ENCODE measurements at places on chromosomes 3 and 15.

GRCh38 chr3:38650248-38650951, 913 bp upstream of the SCN5A start:
- DNase-seq: no peak

DNA sequence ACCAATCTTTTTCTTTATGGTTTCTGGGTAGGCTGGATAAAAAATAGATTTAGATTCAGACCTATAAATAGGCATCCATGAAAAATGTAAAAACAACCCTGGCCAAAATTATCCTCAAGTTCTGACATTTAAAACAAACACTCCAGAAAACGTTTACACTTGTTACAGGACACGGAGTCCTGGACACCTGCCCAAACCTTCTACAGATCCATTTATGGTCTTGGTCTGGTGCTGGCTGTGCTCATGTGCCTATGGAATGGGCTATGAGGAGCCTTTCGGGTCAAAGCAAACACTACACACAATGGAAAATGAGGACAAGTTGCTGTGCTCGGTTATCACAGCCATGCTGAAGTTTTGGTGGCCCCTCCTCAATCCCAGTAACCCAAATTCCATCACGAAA, 108.1 kb downstream of the PDZRN3 start:
- DNase-seq: no peak

- peak; percentile 25 for DNase-seq
Measured at GRCh38 chr15:42151736-42152135, 4.7 kb downstream of the PLA2G4F start.

- peak; percentile 47 for DNase-seq
Measured at GRCh38 chr3:186815435-186815834, 9.2 kb upstream of the RFC4 start.

DNA sequence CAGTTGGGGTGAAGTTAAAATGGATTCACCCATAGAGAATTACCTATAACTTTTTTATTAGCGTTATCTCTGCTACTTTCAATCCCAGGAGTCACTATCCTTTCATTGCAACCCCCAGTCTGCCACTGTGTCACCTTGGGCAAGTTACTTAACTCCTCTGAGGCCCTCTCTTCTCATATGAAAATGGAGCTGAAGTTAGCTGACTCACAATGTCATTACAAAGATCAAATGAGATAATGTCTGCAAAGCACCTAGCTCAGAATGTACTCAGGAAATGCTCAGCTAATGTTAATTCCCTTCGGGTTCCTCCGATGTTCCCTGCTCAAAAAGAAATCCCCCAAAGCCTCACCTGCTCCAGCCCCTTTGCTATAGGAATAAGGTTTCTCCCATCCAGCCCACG, 50.0 kb downstream of the TRIM42 start:
- DNase-seq: no peak

DNA sequence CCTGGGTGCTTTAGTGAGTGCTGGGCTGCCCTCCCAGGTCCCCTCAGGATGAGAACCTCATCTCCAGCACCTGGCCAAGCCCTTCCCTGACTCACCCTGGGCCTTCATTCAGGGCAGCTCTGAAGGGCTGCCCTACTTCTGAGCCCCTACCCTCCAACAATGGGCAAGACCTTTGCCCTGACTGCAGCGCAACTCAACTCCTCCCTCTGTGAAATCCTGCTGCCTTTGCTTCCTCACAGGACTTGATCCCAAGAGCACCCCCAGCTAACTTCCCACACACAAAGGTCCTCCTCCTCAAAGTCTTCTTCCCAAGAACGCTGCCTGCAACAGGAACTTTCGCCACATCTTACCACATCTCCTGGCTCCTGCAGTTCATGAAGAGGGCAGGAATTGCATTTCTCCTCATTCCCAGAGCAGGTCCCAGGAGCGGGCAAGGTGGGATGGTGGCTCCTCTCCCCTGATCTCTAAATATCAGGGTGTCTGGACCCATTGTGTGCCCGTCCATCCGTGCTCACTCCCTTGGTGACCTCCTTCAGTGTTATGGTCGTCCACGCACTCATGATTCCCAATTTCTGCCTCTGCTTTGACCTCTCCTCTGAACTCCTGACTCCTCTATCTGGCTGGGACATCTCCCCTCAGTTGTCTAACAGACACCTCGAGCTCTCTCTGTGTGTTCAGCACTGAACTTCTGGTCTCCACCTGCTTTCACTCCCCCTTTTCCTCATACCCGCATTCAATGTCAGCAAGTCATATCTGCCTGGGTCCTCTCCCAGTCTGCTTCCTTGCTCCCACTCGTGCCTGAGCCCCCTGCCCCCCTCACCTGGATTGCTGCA, 4.5 kb upstream of the SSUH2 start:
- DNase-seq: no peak

DNA sequence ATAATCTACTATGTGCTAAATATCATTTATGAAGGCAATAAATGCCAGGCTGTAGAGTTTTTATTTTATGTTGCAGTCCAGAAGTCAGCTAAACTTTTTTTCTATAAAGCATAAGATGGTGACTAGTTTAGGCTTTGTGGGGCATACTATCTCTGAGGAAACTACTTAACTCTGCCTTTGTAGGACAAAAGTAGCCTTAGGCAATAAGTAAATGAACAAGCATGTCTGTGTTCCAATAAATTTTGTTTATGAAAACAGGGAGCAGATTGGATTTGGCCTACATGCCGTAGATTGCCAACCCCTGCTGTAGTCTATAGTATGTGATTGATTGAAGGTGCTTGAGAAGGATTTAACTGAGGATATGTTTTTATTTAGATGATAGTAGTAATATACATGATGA, 502.5 kb upstream of the NAALADL2 start:
- DNase-seq: no peak

DNA sequence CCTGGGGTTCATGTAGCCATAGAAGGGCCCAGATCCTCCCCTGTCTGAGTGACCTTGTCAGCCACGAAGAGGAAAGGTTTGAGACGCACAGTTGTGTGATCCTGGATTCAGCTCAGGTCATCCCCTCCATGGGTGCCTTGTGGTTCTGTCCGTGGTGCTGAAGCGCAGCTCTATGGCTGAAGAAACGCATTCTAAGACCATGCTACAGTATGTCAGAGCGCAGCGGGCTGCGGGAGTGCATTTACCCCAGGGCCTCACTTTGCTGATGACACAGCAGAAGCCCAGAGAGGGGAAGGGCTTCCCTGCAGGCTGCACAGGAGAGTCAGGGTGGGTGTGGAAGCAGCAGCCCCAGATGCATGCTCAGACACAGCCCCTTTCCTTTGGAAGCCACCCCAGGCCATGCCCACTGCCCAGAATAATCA, 68.8 kb upstream of the IQSEC1 start:
- peak; percentile 54 for DNase-seq

GRCh38 chr15:25737218-25737643, 125.9 kb downstream of the ATP10A start:
- DNase-seq: no peak

DNA sequence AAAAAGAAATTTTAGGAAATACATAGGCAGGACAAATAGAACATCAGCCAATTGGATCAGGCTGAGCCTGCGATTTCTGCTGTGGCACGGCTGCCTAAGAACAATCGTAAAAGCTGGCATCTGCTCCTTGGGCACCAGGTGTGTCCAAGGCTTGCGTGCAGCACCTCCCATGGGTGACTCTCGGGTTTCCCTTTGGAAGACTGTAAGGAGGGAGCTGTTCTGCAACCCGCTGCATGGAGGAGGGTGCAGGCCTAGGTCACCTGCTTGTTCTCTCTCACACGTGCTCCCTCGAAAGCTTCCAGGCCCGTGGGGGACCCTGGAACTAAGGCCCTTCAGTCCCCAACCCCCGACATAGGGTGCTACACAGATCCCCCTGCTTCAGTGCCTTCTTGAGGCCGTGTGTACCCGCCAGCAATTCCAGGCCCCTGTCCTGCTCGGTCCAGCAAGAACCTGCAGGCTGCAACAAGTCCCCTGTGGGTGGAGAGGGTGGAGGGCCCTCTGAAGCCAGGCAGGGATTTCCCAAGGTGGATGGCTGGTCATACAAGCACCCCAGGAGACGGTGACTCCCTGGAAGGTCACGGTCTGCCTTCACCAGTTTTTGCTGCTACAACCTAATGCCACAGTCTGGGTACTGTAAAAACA, 3.4 kb downstream of the GP9 start:
- no peak for DNase-seq

DNA sequence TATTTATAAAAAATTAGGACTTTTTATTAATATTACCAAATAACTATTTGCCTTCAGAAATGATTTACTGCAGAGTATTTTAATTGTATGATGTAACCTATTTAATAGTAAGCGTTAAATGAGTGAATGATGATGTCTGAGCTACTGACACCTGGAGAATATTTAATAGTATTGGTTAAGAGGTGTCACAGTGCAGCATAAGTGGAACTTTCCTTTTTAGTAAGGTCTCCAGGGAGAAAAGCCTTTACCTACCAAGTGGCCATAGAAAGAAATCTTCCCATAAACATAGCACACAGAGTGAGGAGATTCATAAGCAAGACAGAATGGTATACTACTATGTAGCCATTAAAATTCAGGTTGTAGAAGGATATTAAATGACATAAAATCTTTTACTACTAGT, 441.7 kb downstream of the TBL1XR1 start:
- DNase-seq: no peak

DNA sequence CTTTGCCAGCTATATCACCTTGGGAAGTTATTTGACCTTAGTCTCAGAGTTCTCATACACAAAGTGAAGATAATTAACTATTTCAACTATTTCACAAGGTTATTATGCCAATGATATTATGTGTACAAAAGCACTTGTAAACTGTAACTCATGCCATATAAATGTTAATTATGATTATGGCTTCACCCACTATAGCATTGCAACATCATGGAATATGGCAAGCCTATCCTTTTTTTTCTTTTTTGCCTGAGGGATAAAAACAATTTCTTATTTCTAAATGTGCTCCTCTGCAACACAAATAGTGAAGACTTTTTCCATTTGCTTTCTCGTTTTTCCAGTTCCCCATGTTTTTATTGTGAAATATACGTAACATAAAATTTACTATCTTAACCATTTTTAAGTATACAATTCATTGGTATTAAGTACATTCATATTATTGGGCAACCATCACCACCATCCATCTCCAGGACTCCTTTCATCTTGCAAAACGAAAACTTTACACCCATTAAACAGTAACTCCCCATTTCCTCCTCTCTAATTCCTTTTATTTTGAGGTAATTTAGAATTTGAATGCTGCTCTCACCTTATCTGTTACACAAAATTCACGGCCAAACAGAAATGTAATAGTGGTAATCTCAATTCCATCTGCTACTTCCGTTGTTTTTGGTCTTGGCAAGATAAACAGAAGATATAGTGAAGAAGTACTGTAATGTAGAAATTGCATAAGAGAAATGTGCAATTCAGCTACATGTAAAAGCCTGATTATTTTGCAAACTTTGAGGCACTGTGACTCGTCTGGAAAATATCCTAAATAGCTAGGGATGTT, 46.3 kb downstream of the NANOGP8 start:
- DNase-seq: peak; percentile 3

GRCh38 chr3:12752809-12753208, 6.2 kb downstream of the TMEM40 start:
- DNase-seq: no peak

- DNase-seq: no peak
Measured at GRCh38 chr15:97383516-97383915, 577.0 kb upstream of the ARRDC4 start.

DNA sequence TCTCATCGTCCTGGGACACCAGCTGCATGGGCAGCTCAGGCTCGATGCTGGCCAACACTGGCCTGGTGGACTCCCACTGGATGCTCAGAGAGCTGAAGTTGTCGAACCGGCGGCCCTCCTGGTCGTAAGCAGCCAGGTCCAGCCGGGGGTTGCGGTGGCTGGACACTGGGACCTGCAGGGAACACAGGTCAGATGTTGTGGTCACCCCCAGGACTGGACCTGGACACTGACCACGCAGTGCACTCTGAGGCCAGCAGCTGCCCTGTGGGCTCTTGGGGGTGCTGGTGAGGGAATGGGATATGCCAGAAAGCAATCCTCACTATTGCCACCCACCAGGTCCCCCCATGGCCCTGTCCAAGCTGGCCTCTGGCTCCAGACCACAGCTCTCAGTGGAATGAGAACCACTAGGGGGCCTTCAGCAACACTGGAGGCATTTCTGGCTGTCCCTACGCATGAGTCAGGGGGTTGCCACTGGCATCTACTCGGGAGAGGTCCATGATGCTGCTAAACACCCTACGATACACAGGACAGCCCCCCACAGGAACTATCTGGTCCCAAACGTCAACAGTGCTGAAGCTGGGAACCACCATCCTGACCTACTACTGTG, 66.1 kb downstream of the NUP210 start:
- DNase-seq: peak; percentile 18

DNA sequence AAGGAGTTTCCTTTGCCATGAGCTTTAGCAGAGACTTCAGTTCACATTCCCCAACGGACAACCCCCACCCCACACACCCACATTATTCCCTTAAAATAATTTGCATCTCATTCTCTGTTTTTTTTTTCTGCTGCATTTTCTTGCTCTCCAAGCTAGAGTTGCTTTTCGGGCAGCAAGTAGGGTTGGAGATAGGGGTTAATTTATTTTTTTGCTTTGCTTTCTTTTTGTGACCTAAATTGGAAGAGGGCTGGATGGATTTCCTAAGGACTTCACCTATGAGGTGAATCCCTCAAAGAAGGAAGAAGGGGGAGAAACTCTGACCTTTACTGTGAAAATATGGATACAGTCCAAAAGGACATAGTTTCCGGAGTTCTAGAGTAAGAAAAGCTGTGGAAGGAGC, 6.6 kb downstream of the SOX2 start:
- DNase-seq: no peak

- no peak for DNase-seq
Measured at GRCh38 chr3:65786890-65787289, 251.8 kb downstream of the MAGI1 start.

GRCh38 chr3:197292648-197293047, 5.8 kb downstream of the DLG1 start:
- no peak for DNase-seq

DNA sequence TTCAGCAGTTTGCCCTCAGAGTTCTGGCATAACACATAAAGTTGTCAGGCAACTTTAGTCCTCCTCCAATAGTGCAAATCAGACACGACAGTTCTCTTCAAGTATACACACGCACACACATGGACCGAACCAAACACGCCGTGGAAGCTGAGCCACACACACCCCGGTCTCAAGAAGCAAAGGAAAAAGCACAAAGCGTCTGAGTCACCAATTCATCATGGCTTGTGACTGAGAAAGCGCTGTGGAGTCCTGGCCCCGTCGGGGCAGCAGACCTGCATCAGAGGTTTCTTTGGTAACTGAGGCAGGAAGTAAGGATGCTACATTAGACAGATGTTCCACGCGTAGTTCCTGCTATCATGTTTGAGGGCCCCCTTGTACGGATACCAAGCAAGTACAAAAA, 85.7 kb downstream of the VGLL4 start:
- DNase-seq: peak; percentile 90

GRCh38 chr3:67018105-67018788, 20.1 kb downstream of the KBTBD8 start:
- no peak for DNase-seq

- no peak for DNase-seq
Measured at GRCh38 chr15:59999612-60000112, 4.4 kb upstream of the FOXB1 start.

Data from brain microvascular endothelial cell (primary cell).